ENCODE measurements at places on chromosomes 1 and 21.

DNA sequence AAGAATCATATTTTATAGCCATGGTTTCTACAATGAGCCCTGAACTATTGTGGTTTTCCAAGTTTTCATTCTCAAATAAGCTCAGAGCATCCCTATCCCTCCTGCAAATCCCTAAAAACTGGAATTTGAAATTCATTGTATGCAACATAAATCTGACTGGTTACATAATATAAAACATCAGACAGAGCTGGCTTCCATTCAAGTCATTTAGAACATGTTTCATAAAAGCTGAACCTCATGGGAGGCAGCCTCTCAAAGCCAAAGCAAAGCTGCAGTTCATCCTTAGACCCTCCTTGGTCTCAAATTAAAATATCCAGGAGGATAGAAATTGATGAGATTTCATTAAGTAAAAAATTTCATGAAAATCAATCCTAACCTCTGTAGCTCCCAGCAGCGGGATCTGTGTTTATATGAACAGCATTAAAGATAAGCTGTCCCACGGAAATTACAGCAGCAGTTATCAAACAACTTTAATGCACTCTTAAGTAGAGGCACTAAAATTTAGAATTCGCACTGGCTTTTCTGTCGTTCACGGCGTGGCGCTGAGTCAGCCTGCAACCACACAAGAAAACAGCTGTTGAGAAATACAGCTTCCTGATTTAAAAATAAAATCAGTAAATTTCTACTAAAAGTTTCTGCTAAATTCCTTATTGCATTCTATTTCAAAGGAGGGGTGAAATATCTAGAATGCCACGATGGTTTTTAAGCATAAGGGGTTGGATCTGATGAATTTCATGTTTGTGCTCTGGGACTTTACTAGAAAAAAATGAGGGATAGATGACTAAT, 99.9 kb upstream of the TIAM1 start:
- no peak for DNase-seq

DNA sequence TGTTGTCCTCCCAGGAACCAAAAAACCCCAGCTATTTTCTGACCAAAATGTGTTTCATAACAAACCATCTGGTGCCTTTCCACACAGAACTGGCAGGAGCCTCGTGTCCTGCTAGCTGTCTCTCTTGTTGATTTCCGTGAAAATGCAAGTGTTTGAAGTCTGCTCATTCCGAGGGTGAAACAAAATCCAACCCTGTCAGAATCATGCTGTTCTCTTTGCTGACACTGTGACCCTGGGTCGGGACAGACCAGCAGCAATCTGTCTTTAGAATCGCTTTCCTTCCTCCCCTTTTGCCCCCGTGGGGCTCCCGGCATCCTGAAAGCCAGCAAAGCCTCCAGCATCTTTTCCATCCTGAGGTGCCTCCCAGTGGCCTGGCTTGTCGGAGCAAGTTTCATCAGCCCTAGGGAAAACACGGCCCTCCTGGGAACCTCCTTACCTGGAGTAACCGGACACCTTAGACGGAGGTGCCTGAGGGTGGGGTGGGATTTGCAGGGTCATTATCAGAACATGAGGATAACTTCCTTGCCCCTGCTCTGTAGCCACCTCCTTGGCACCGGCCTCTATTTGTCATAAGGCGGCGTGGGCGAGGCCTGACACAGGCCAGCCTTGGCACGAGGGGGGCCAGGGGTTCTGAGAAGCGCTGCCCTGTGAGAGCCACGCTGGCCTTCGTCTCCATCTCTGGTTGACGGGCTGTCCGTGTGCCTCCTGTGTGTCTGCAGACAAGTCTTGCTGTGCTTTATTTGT, 24.9 kb downstream of the LDLRAP1 start:
- DNase-seq: no peak

GRCh38 chr1:151294742-151295462, 12.8 kb downstream of the ZNF687 start:
- DNase-seq: no peak

DNA sequence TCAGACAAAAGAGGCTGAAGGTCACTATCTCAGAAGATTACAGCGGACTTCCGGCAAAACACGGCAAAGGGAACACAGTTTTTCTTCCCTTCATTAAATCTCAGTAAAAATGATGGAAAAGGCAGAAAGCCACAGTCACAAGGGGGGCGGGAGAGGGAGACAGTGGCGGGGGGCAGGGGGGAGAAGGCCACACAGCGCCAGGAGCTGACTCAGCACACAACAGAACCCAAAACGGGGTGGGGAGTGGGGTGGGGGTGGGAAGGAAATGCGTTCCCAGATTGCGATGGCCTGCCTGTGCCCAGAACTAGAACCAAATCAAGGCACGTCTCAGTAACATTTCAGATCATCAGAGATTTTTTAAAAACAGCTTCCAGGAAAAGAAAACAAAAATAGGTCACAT, 13.4 kb downstream of the CFAP74 start:
- DNase-seq: no peak

DNA sequence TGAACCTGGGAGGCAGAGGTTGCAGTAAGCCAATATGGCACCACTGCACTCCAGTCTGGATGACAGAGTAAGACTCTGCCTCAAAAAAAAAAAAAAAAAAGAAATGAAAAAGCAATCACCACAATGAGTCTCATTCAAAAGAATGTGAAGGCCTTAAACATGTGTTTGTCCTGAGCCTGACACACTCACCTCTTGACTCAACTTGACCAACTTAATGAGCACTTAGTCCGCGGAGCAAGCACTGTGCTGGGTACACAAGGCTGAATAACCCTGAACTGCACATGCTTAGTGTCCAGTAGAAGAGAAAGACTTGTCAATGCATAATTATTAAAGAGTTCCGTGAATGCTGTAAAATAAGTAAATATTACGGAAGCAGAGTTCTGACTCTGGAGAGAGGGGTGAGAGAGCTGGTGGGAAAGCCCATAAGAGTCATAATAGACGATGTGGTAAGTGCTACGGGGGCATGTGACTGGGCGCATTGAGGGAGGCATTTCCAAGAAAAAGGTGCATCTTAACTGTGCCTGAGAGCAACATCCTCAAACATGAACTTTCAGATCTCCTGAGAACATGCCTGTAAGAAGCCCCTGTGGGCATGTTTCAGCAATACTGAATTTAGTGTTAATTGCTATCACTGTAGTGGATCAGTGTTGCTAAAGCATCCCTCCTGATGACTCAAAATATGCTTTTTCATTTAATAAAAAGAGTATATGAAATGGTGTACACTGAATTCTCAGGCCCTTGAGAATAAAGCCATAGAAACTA, 27.2 kb downstream of the MCOLN2 start:
- no peak for DNase-seq

DNA sequence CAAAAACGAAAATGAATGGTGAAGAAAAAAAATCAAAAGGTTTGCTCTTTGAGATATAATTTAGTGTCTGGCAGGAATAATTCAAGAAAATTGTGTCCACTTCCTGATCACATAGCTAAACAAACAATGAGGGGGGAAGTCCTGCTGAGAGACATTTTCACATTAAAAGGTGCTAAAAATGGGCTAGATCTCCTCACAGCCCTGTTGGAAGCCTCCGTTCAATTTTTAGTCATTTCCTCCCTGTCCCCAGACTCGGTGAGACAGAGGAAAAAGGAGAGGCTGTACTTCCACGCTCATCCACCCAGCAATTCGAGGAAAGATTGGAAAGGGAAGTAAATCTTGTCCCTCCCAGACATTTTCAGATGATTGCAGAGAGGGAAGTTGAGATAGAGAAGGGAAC, 103.7 kb downstream of the BARHL2 start:
- no peak for DNase-seq

Measured in CD4-positive, alpha-beta T cell treated with Interleukin-6 at 100 ng/mL for 8 hours (primary cell).